ENCODE measurements at places on chromosomes 5 and 9.
A peak's percentile ranks its signal among the peaks of the same experiment; 100 is the strongest.

GRCh38 chr5:136526791-136527190 is 161.4 kb upstream of the TRPC7 start:
- no peak for DNase-seq

DNA sequence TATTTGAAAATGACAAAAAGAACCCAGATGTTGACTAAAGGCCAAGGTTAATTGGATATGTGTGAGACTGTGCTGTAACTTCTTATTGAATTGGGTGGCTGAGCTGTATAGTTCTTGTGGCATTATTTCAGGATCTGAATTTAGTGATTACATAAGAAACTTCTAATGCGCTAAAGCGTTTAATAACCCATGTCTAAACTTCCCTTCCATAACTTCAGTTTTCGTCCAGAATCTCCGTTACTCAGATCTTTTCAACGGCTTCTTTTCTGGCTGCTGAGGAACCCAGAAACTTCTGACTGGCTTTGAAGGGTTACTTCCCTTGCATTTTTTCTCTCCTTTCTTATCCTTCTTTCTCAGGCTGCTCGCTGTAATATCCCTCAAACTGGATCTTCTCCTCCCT is 28.1 kb upstream of the C9orf72 start:
- no peak for DNase-seq

DNA sequence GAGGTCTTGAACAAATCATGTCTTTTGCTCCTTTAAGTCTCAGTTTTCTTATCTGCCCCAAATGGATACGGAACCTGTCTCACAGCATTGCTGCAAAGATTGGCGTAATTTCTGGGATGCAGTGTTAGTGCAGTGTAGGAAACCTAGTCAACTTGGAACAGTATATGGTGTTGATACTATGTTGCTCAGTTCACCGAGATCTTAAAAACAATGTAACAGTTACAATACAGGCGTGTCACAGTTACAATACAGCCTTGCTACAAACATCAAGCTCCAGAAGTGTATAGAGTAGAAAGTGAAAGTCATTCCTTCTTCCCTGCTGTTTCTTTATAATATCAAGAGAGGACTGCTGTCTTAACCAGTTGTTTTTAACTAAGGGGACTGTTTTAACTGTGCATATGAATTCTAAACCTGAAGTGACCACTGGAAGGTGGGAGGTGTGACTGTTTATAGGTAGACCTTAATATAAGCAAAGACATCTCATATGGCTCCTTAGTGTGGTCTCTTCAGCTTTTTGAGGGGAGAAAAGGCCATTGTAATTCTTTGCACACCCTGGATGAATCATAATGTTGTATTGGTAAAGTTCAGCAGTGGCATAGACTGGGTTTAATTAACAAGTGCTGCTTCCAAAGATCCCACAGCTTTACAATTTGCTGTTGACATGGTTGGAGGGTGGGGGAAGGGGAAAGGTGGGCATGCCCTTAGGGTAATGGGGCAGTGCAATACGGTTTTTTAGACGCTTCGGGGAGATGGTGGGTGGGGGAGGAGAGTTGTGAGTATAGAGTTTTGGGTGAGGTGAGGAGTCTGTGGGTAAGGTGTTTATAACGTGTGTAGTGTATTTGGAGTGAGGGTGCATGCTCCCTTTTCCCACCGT is 12.9 kb downstream of the PRRC2B start:
- no peak for DNase-seq

DNA sequence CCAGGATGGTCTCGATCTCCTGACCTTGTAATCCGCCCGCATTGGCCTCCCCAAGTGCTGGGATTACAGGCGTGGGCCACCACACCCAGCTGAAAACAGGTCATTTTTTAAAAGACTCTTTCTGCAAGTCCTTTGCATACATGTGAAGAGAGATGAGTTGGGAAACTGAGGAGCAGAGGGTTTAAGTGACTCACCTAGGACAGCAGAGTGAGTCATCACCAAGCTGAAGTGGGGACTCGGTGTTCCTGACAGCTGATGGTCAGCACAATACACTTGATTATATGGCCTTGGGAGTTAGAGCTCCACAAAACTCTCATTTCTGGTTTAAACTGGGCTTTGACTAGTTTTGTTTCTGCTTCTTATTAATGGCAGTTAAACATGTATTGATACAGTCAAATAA is 38.1 kb upstream of the SSBP2 start:
- DNase-seq = no peak

DNA sequence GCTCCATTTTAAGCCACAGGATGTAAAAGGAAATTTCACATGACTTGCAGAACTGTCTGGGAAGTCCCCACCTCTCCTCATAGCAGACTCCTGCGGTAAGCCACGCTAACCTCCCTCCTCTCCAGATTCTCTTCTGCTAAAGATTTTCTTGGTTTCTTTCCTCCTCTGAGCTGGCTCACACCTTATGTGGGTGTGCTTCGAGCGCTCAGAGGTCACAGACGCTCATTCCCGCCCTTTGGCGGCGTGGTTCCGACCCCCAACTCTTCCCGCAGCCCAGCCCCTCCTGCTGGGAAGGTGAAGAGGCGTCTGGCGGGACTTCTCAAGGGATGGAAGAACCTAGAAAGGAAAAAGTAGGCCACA is 32.9 kb upstream of the CDK20 start:
- peak; percentile 44 for DNase-seq

GRCh38 chr5:41275813-41276512 is 62.6 kb upstream of the C6 start:
- DNase-seq = no peak

DNA sequence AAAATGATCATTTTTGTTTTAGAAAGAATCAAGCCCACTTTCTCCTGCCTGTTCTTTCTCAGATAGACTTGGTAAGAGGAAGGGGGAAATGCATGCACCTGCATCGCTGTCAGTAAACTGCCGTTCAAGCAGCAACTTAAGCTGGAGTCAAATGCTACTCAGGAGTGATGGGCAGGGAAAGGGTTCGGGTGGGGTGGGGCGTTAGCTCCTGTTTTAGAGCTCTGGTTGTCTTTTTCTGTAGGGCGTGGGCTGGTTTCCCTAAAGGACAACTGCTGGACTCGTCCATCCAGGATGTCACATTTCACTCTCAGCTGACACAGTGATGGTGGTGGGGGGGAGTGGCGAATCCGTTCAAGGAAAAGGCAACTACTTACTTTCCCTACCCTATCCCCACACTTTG is 75.0 kb downstream of the NDFIP1 start:
- DNase-seq = no peak

- DNase-seq = peak; percentile 35
Measured at GRCh38 chr9:131839281-131840084, 99.6 kb upstream of the RAPGEF1 start.

Data from stimulated activated CD8-positive, alpha-beta memory T cell treated with anti-CD3 and anti-CD28 coated beads, Interleukin-15, amount 100 ng/mL, for 48 hours (primary cell).